ENCODE measurements at places on chromosomes 13 and 19. TPM values are rescaled to one million over a fixed set of nuclear protein-coding genes. Genes with fewer than 3 reads are reported as not detected.

Gene ZNF284
- 1.4 TPM for polyA plus RNA-seq

Gene NPHS1
- polyA plus RNA-seq = 1.3 TPM

Gene ZNF486
- 21.2 TPM for polyA plus RNA-seq

Gene CYP4F2
- not detected for polyA plus RNA-seq

Gene ZNF730
- 22.0 TPM for polyA plus RNA-seq

Gene NR2F6
- polyA plus RNA-seq = 64.0 TPM

Gene KLK6
- polyA plus RNA-seq = 0.47 TPM

Gene SIGLEC5
- polyA plus RNA-seq = not detected

Gene FFAR3
- polyA plus RNA-seq = not detected

Gene CASP14
- polyA plus RNA-seq = not detected

Gene SYT3
- polyA plus RNA-seq = 9.5 TPM

Gene NLRP9
- polyA plus RNA-seq = not detected

Gene CEACAM4
- polyA plus RNA-seq = not detected

All from GM23338 (cell line).